ENCODE measurements at places on chromosomes 3 and 15. TPM values are rescaled to one million over a fixed set of nuclear protein-coding genes. Genes with fewer than 3 reads are reported as not detected.
A peak's percentile ranks its signal among the peaks of the same experiment; 100 is the strongest.

Gene SLCO3A1
- 27.9 TPM for total RNA-seq

GRCh38 chr3:193896419-193896818, 239.5 kb upstream of the HES1 start:
- no peak overlapping the region for H3K4me3 ChIP-seq
- no peaks in the 10 kb centered on the region for H3K36me3 ChIP-seq
- no peak for DNase-seq

DNA sequence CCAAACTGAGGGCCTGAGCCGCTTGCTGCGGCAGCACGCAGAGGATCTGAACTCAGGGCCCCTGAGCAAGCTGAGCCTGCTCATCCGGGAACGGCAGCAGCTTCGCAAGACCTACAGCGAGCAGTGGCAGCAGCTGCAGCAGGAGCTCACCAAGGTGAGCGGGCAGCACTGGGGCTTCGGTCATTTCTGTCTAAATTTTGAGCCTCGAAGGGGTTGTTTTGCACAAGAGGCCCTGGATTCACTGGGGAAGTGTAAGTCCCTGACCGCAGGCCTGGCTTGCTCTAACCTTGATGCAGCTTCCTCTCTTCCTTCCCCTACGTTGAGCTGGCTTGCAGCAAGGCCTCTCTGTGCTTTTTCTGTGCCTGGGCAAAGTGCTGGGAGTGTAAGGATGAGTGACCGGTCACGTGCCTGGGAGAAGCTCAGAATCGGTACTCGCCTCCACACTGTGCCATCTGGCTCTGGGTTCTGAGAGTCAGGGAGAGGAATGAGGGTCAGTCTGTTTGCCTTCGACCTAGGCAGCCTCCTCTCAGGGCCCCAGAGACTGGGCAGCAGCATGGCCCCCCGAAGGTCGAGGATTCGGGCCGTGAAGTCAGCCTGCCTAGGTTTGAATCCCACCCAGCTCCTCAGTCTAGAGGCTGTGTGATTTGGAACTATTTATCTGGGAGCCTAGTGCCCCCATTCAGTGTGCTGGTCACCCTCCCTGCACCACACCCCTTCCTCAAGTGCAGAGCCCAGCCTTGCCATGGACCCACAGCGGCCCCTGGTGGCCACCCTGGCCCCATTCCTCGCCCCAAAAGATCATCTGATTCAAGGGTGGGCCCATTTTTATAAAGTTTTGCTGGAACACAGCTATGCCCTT, 1.4 kb downstream of the FES start:
- H3K27ac ChIP-seq, result peak overlapping the region; percentile 43
- H3K36me3 ChIP-seq, result no peaks in the 10 kb centered on the region
- DNase-seq, result peak; percentile 89
- peaks cover 17% of the 10 kb centered on the region for H3K4me1 ChIP-seq
- peaks cover 4% of the 10 kb centered on the region for H3K27me3 ChIP-seq

DNA sequence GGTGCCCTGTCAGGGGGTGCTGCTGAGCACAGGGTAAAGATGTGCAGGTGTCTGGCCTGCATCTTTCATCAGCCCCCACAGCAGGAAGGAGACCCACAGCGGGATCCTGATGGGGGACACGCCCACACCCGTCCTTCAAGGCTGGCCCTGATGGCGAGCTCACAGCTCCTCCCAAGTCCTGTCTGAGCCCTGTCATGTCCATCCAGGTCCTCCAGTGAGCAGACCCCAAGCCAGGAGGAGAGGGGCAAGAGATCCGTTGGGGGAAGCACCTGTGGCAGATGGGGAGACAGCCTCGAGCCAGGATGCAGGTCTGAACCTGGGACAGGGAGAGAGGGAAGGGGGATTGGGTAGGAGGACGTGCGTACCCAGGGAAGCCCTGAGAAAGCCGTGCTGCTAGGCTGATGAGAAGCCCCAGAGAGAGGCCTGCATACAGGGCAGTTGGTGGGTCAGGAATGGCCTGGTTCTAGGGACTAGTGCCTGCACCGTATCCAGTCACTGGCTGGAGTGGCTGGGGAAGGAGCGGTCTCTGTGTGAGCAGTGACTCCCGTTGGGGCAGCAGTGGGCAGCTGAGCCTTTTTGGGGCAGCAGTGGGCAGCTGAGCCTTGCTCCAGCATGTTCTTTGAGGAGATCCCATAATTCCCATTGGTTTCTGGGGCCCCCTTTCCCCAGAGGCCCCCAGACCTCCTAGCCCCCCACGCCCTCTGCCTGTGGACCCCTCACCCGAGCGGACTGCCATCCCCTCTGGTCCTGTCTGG, 133.3 kb upstream of the MEF2A start:
- no peaks in the 10 kb centered on the region for H3K27me3 ChIP-seq
- DNase-seq, result peak; percentile 15
- H3K36me3 ChIP-seq, result no peaks in the 10 kb centered on the region
- peaks cover 2% of the 10 kb centered on the region for H3K4me1 ChIP-seq
- no peak overlapping the region for H3K4me3 ChIP-seq
- H3K27ac ChIP-seq, result no peak overlapping the region

- peaks cover 12% of the 10 kb centered on the region for H3K4me1 ChIP-seq
- H3K36me3 ChIP-seq, result no peaks in the 10 kb centered on the region
- no peak overlapping the region for H3K4me3 ChIP-seq
- no peak overlapping the region for H3K27ac ChIP-seq
- H3K27me3 ChIP-seq, result peaks cover 2% of the 10 kb centered on the region
These were observed 87.4 kb downstream of the CHST2 start for GRCh38 chr3:143206955-143207337.

DNA sequence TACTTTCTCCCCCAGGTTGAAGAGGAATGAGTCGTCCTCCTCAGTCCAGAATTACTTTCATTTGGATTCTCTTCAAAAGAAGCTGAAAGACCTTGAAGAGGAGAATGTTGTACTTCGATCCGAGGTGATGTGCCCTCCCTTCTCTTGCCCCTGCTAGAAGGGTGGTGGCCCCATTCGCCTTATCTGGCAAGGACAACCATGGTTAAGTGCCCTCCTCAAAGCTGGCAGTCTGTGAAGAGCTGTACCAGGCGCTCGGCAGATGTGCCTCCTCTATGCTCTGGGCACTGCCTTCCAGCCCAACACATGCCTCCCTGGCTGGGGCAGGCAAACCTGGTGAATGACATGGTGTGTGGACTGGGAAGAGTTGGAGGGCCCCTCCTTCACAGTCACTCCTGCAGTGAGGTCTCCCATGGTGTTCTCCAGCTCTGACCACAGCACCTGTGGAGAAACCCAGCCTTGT, 77.0 kb downstream of the CCK start:
- peaks cover 13% of the 10 kb centered on the region for H3K27me3 ChIP-seq
- H3K4me3 ChIP-seq, result no peak overlapping the region
- H3K4me1 ChIP-seq, result peaks cover 24% of the 10 kb centered on the region
- H3K27ac ChIP-seq, result peak overlapping the region; percentile 85
- DNase-seq, result no peak

Gene C2CD4B
- total RNA-seq, result not detected

Gene CKMT1B
- total RNA-seq, result 18.8 TPM

GRCh38 chr15:56737791-56738190, 4.5 kb upstream of the ZNF280D start:
- no peaks in the 10 kb centered on the region for H3K4me1 ChIP-seq
- no peak for DNase-seq
- no peak overlapping the region for H3K27ac ChIP-seq
- no peaks in the 10 kb centered on the region for H3K36me3 ChIP-seq
- H3K27me3 ChIP-seq, result peaks cover 2% of the 10 kb centered on the region

DNA sequence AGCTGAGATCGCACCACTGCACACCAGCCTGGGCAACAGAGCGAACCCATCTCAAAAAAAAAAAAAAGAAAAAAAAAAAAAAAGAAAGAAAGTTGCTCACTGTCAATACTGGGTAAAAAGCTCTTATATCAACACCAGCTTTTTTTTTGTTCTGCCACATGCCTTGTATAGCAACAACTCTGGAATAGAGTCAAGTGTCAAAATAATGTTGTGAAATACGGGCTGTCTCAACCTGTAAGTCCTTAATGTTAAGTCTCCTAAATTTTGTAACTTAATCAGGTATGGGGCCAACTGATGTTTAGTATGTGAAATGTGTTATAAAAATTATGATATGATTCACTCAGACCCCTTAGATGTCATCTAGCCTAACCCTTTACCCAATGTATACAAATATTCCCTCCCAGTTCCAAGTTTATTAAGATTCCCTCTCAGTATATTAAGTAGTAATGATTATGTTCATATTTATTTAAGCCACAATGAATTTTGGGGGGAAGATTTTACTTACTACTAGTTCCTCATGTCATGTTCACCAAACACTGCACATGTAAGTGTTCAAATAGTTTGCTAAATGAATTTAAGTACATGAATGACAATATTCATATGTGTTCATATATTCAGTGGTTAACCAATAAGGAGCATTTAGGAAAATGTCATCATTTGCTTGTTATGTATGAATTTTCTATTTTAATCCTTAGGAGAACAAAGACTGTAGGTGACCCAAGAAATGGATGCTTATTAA, 52.2 kb downstream of the GPR160 start:
- H3K4me1 ChIP-seq, result no peaks in the 10 kb centered on the region
- DNase-seq, result no peak
- no peak overlapping the region for H3K27ac ChIP-seq
- no peaks in the 10 kb centered on the region for H3K27me3 ChIP-seq
- no peak overlapping the region for H3K4me3 ChIP-seq

DNA sequence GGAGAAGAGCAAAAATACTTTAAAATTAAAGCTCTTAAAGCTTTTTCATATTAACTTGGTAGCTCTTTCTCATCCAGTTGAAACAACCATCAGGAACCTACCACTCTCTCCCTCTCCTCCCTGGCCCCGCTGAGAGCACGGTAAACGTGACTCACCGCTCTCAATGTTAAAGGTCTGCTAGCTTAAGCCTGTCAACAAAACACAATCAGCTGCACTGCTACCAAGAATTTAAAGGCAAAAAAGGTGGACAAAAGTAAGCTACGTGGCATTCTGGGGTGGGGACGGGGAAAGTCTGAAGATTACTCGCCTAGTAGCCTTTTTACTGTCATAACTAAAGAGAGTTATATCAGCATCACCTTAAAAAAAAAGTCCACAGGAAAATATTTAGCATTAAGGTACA, 8.4 kb upstream of the GP5 start:
- H3K27me3 ChIP-seq, result no peaks in the 10 kb centered on the region
- H3K4me1 ChIP-seq, result no peaks in the 10 kb centered on the region
- DNase-seq, result no peak
- no peaks in the 10 kb centered on the region for H3K36me3 ChIP-seq
- no peak overlapping the region for H3K27ac ChIP-seq

GRCh38 chr15:91879158-91879557, 25.6 kb downstream of the SLCO3A1 start:
- peaks cover 3% of the 10 kb centered on the region for H3K27me3 ChIP-seq
- DNase-seq, result no peak
- H3K27ac ChIP-seq, result peak overlapping the region; percentile 93
- H3K4me3 ChIP-seq, result peak overlapping the region; percentile 79
- peaks cover 56% of the 10 kb centered on the region for H3K4me1 ChIP-seq

Data from glutamatergic neuron (in vitro differentiated cells).